ENCODE measurements at places on chromosomes 12 and 14. TPM values are rescaled to one million over a fixed set of nuclear protein-coding genes. Genes with fewer than 3 reads are reported as not detected.
A peak's percentile ranks its signal among the peaks of the same experiment; 100 is the strongest.

SLC10A1 gene
- total RNA-seq, result not detected

JPH4 gene
- total RNA-seq, result 0.72 TPM

GRCh38 chr14:60349663-60350365, 100.8 kb downstream of the PPM1A start:
- H3K27ac ChIP-seq, result no peak overlapping the region
- no peaks in the 10 kb centered on the region for H3K4me1 ChIP-seq
- no peak overlapping the region for H3K4me3 ChIP-seq
- no peak for DNase-seq
- peaks cover 14% of the 10 kb centered on the region for H3K27me3 ChIP-seq

DNA sequence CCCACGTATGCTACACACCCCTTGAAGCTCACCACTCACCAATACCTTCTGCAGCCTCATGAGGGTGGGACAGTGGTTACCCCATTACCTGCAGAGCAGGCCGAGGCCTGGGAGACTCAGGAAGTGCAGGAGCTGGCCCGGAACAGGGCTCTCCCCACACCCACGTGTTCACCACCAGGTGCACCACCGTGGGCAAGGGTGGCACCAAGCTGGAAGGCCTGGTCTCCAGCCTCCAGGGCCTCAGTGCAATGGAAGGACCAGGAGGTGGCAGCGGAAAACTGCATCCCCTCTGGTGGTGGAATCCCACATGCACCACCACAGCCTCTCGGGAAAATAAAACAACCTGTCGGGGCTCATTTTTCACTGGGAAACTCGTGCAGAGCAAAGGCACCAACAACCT, 36.4 kb downstream of the ITPK1 start:
- peak overlapping the region; percentile 12 for H3K27ac ChIP-seq
- H3K36me3 ChIP-seq, result peaks cover 16% of the 10 kb centered on the region
- H3K4me3 ChIP-seq, result no peak overlapping the region
- H3K4me1 ChIP-seq, result peaks cover 67% of the 10 kb centered on the region
- no peaks in the 10 kb centered on the region for H3K27me3 ChIP-seq

DNA sequence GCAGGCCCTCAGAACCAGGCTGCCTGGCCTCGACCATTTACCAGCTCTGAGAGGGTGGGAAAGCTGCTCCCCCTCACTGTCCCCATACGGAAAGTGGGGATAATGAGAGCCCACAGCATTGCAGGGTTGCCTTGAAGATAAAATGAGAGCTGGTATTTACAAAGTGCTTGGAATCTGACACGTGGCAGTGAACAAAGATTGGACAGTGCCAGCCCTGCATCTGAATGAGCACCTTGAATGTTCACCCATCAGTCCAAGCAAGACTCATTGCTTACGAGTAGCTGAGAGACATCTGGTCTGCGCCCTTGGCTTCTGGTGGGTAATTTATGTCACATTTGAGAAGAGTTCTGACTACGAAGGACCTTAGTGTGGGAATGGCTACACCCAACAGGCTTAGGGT, 67.5 kb downstream of the CLMN start:
- no peaks in the 10 kb centered on the region for H3K36me3 ChIP-seq
- no peak overlapping the region for H3K4me3 ChIP-seq
- no peak for DNase-seq
- peaks cover 8% of the 10 kb centered on the region for H3K27me3 ChIP-seq
- H3K4me1 ChIP-seq, result peaks cover 4% of the 10 kb centered on the region

- peaks cover 3% of the 10 kb centered on the region for H3K4me1 ChIP-seq
- H3K4me3 ChIP-seq, result no peak overlapping the region
- no peaks in the 10 kb centered on the region for H3K27me3 ChIP-seq
Measured at GRCh38 chr12:31687101-31687527, 27.6 kb downstream of the ETFBKMT start.

- no peak overlapping the region for H3K27ac ChIP-seq
- peaks cover 7% of the 10 kb centered on the region for H3K27me3 ChIP-seq
- no peak for DNase-seq
- H3K4me3 ChIP-seq, result no peak overlapping the region
Measured at GRCh38 chr12:76921100-76921471, 42.3 kb upstream of the CSRP2 start.

- no peak for DNase-seq
- H3K27me3 ChIP-seq, result no peaks in the 10 kb centered on the region
- H3K4me3 ChIP-seq, result no peak overlapping the region
- no peaks in the 10 kb centered on the region for H3K36me3 ChIP-seq
- no peak overlapping the region for H3K27ac ChIP-seq
- H3K4me1 ChIP-seq, result no peaks in the 10 kb centered on the region
Measured at GRCh38 chr12:84791444-84791843, 121.2 kb downstream of the SLC6A15 start.

DNA sequence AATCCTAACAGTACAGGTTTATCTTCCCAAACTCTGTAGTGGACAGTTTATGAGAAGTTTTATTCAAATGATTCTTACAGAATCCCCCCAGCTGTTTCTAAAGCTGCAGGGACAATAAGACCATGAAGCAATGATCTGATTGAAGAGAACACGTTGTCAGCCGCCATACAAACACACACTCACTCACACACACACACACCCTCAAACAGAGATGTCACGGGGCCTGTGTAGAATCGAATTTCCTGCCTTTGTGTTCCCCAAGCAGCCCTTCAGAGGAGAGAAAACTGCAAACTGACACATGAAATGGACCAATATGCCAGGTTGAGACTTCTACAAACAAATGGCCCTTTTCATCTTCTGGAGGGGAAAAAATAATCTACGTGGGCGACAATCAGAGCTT, 80.5 kb upstream of the TBX3 start:
- no peak for DNase-seq
- H3K27me3 ChIP-seq, result no peaks in the 10 kb centered on the region
- no peaks in the 10 kb centered on the region for H3K36me3 ChIP-seq
- H3K4me1 ChIP-seq, result no peaks in the 10 kb centered on the region
- H3K4me3 ChIP-seq, result no peak overlapping the region

KRT6C gene
- total RNA-seq, result not detected

- no peak overlapping the region for H3K4me3 ChIP-seq
- H3K36me3 ChIP-seq, result no peaks in the 10 kb centered on the region
- DNase-seq, result no peak
- no peak overlapping the region for H3K27ac ChIP-seq
- no peaks in the 10 kb centered on the region for H3K4me1 ChIP-seq
Measured at GRCh38 chr14:53491256-53491883, 338.2 kb upstream of the DDHD1 start.

DNA sequence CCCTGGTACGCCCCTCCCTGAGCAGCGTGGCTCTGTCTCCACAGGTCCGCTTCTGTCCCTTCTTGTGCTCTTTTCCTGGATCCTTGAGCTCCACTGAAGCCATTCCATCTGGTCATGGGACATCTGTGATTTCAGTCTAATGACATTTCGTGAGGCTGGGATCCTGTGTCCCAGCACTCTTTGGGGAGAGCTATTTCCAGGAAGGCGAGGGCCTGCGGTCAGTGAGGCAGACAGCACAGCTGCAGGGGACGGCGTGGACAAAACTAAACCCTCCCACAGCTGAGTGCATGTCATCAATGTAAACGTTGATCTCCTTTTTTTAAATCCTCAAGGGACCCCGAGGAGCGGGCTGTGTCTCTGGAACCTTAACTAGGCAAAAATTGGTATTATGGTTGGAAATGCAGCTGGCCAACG, 127.7 kb downstream of the DACT1 start:
- H3K27me3 ChIP-seq, result no peaks in the 10 kb centered on the region
- H3K4me1 ChIP-seq, result no peaks in the 10 kb centered on the region
- no peaks in the 10 kb centered on the region for H3K36me3 ChIP-seq

GRCh38 chr12:103529306-103529705, 33.5 kb upstream of the C12orf42 start:
- H3K27ac ChIP-seq, result no peak overlapping the region
- peaks cover 18% of the 10 kb centered on the region for H3K27me3 ChIP-seq
- DNase-seq, result no peak
- H3K36me3 ChIP-seq, result peaks cover 2% of the 10 kb centered on the region

DNA sequence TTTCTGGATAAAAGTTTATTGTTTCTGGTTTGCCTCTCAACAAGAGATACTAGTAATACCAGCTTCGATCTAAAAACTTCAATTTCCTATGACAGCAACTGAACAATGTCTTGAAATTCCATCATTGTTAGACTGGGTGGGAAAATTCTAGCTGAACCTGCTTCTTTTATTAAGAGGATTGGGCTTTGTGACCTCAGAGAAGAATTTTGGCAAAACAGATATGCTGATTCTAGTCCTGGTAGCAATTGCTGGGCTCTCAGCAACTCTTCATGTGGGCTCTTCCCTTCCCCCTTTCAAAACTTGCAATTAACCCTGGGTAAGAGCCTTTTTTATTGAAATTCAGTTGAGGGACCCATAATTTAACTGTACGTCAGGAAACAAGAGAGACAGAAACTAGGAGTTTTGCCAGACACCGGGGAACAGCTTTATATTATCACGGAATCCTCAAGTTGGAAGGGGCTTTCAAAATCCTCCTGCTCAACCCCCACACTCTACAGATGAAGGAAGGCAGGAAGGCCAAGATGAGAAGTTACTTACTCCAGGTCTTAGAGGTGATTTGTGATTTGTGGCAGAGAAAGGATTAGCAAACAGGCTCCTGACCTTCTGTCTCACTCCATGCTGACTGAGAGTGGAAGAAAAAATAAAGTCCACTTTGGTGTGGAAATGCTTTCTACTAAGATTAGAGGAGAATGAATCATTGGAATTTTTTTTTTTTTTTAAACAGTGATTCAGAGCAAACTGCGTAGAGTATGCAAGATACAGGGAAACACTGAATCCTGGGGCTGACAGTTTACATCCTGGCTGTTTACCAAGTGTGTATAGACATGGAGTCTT, 239.0 kb upstream of the ATP2B1 start:
- peaks cover 52% of the 10 kb centered on the region for H3K4me1 ChIP-seq
- H3K36me3 ChIP-seq, result peaks cover 3% of the 10 kb centered on the region
- H3K27me3 ChIP-seq, result no peaks in the 10 kb centered on the region
- H3K4me3 ChIP-seq, result no peak overlapping the region
- DNase-seq, result no peak
- H3K27ac ChIP-seq, result peak overlapping the region; percentile 0

GRCh38 chr12:3622822-3623690, 129.9 kb downstream of the CRACR2A start:
- no peak overlapping the region for H3K27ac ChIP-seq
- DNase-seq, result no peak
- no peaks in the 10 kb centered on the region for H3K27me3 ChIP-seq
- peaks cover 15% of the 10 kb centered on the region for H3K36me3 ChIP-seq

PTCSC3 gene
- total RNA-seq, result not detected

DNA sequence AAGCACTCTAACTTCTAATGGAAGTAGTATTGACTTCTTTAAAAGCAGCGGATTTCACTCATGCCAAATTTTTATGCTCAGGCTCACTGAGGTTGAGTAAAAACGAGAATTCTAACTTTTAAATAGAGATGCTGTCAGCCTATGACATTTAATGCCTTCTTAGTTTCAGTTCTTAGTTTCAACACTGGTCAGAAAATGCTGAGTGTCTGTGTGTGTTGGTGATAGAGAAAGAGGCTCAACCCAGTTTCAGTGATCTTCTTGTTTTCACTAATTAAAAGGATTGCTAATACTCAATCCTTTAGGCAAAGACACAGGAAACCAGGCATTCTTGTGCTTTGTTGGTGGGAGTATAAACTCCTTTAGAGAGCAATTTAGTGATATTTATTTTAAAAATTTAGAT, 31.0 kb downstream of the PEBP1 start:
- peaks cover 17% of the 10 kb centered on the region for H3K4me1 ChIP-seq
- no peak overlapping the region for H3K4me3 ChIP-seq
- H3K27ac ChIP-seq, result no peak overlapping the region
- H3K27me3 ChIP-seq, result no peaks in the 10 kb centered on the region
- DNase-seq, result no peak
- peaks cover 29% of the 10 kb centered on the region for H3K36me3 ChIP-seq

PELI2 gene
- 2.5 TPM for total RNA-seq

- DNase-seq, result no peak
- no peak overlapping the region for H3K27ac ChIP-seq
- H3K4me3 ChIP-seq, result no peak overlapping the region
Measured at GRCh38 chr12:5177096-5177495, 133.4 kb downstream of the KCNA5 start.

DNA sequence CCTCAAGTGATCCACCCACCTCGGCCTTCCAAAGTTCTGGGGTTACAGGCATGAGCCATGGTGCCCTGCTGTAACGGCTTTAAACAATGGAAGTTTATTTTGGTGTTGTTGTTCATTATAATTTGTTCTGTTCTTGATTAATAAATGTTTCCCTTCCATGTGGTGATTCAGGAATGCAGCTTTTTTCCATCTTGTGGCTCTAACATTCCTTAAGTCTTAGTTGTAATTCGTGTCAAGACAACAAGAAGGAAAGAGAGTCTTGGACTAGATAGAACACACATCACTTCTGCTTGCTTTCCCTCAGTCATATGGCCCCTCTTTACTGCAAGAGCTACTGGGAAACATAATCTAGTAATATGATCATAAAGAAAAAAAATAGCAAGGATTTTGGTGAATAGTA, 211.6 kb downstream of the SLC6A15 start:
- H3K36me3 ChIP-seq, result no peaks in the 10 kb centered on the region
- no peak overlapping the region for H3K4me3 ChIP-seq
- H3K27me3 ChIP-seq, result no peaks in the 10 kb centered on the region
- H3K4me1 ChIP-seq, result no peaks in the 10 kb centered on the region
- no peak for DNase-seq
- H3K27ac ChIP-seq, result no peak overlapping the region

TMEM253 gene
- not detected for total RNA-seq

SIRT4 gene
- 1.9 TPM for total RNA-seq

GRCh38 chr12:119683816-119684215, 15.9 kb downstream of the PRKAB1 start:
- H3K27ac ChIP-seq, result no peak overlapping the region
- H3K36me3 ChIP-seq, result peaks cover 27% of the 10 kb centered on the region
- no peak for DNase-seq
- no peaks in the 10 kb centered on the region for H3K27me3 ChIP-seq
- H3K4me1 ChIP-seq, result peaks cover 16% of the 10 kb centered on the region

All from activated naive CD8-positive, alpha-beta T cell treated with anti-CD3 and anti-CD28 coated beads for 36 hours (primary cell).